ENCODE measurements at places on chromosomes 2 and 18.

GRCh38 chr2:209696836-209697711 is 74.6 kb upstream of the UNC80 start:
- DNase-seq = no peak

DNA sequence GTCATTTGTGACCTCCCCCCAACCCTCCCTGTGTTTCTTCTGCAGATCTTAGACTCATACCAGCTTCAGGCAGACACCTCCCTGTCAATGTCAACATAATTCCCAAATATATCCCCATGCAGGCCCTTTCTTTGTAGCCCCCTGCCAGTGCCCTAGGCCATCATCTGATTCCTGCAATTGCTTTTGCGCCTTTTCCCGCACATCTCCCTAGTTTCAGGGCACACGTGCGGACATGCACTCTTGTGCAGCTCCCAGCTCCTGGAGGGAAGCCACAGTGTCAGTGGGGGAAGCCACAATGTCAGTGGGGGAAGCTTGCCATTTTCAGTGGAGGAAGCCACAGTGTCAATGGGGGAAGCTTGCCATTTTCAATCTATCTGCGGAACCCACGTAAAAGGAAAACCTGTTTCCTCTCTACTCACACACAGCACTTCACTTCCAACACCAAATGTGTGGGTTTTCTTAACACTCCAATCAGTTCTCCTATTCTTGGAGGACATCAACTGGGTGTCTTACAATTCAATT is 256.4 kb downstream of the ACKR3 start:
- DNase-seq = no peak

DNA sequence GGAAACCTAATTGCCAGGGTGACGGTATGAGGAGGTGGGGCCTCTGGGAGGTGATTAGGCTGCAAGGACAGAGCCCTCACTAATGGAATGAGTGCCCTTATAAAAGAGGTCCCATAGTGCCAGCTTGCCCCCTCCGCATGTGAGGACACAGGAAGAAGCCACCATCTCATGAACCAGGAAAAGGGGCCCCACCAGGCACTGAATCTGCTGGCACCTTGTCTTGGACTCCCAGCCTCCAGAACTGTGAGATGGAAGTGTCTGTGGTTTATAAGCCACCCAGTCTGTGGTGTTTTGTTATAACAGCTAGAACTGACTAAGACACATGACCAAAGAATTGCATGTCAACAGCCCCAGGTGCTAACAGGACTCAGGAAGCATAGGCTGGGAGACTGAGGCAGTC is 214.3 kb downstream of the MGAT5 start:
- DNase-seq = no peak

DNA sequence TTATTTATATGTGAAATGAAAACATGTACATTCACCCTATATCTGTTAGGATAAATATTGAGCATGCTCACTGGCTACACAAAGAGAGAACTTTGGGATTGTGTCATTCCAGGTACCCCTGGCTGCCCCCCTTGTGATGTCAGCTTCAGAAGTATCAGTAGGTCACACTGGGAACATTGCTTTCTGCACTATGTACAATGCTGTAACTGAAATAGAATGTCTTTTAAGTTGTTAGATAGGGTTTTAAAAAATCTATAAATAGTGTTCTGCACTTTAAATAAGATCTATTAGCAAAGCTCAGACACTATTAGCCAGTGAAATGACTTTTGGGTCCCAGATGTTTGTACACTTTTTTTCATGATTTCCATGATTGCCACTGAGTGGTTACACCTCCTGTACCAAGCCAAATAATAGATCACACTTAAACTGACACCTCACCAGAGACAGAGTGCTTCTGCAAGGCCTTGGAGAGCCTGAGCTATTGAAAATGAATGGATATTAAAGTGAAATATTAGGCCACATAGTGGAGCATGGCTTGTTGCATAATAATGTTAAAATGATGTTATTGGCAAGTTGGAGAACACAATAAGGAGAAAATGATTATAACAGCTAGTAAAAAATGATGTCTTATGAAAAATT is 297.0 kb upstream of the NXPH2 start:
- DNase-seq = no peak

DNA sequence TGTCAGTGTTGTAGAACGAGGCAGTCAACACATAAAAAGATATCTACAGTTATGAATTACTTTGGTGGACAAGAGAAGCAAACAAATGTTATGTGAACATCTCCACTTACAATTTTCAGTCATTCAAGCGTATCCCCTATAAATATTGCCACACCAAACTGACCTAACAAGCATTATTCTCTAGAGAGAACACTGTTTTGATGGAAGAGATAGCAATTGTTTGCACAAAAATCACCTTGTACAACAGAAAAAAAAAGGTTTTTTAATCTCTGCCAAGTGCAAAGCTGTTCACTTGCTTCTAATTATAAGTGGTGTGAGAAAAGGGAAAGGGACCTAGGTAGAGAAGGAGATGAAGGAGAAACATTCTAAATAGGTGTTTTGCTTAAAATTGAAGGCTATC is 33.8 kb downstream of the PID1 start:
- no peak for DNase-seq

DNA sequence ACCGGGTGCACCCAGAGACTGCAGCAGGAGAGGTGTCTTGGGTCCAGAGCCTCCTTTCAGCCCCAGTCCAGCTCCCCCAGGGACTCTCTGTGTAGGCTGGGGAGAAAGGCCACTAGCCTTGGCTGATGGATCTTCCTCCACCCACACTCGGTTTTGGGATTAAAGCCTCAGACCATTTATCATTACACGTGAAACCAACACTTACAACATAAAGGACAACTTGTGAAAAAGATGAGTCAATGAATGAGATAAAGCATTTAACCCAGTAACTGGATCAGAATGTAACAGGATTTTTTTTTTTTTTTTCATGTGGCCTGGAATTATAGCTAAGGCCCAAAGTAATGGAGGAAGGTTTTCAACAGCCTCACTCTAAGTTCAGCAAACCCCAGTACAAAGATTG is 32.1 kb downstream of the NAT8 start:
- no peak for DNase-seq

- DNase-seq = no peak
These were observed 72.7 kb downstream of the NXPH2 start for GRCh38 chr2:138707392-138708074.

GRCh38 chr2:122266636-122267035 is 511.2 kb downstream of the TSN start:
- no peak for DNase-seq

DNA sequence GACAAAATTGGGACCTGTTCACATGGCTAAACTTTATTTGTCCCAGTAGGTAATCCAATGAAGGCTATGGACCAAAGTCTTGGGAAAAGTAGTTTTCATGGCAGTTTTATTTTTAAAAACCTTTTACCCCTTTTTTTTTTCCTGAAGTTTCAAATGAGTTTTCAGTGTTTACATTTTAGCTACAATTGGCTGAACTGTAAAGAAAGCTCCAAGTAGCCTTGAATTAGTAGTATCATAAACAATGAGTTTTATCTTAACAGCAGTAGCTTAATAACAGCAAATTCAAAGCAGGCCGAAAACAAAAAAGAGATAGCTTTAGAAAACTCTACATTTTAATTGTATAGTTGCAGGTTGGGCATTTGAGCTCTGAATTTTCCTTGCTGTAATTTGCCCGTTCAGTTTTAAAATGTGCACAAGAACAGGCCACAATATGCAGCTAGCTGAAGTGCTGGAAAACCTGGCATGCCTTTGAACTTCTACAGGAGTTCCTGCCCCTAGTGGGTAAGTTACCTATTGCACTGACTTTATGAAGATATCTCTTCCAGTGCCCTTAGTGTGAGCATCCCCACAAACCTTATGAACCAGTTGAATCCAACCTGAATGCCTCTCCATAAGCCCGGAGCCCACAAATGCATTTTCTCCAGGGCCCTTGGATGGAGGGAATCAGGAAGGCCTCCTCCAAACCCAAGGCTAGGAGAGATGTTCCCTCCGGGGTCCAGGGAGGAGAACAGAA is 106.7 kb downstream of the XRCC5 start:
- DNase-seq = no peak
